ENCODE measurements at places on chromosomes 16 and 17.
A peak's percentile ranks its signal among the peaks of the same experiment; 100 is the strongest.

DNA sequence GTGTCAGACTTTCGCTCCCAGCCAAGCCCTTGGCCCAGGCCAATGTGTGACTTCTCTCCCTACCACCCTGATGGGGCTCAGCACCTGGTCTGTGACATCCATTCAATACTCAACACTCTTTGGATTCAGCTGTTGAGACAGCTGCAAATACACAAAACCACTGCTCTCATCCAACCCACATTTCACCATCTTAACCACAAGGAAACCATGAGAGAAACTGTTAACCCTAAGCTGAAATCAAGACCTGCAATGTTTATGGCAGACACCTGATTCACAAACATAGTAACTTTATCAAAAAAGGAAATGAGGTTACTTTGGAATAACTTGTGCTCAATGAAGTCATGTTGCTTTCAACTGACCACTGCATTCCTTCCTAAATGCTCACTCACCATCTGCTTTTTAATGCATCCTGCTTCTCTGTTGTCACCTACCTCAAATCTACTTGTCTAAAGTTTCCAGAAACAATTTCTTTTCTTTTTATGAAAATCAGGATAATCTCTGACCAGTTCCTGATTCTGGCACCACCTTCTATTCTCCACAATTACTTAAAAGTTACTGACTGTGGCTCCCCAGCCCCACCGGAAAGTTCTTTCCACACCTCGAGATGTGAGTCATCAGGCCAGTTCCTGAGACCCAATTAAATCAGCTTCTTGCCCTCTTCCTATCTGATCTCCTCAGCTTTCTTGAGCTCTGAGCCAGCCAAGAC lies 88.2 kb downstream of the NOG start:
- DNase-seq = peak; percentile 98

- no peak for DNase-seq
Measured at GRCh38 chr16:2848933-2849725, 8.8 kb downstream of the PRSS22 start.

GRCh38 chr16:20868890-20869289 lies 31.3 kb downstream of the DCUN1D3 start:
- peak; percentile 42 for DNase-seq

DNA sequence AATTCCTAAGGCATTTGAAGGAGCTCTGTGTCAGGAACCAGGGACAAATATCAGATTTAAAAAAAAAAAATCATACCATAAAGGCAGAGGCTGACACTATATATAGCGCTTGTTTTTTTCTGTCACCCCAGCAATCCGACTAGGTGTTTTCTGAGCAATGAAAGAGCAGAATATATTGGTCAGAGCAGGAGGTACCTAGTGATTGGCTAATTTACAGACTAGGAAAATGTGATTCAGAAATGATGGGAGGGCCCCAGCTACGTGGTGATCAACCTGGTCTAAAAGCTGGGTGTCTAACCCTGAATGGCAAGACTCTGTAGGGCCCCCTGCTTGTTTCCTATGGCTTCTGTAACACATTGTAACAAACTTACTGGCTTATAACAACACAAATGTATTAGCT lies 195.5 kb upstream of the XYLT1 start:
- DNase-seq = no peak

DNA sequence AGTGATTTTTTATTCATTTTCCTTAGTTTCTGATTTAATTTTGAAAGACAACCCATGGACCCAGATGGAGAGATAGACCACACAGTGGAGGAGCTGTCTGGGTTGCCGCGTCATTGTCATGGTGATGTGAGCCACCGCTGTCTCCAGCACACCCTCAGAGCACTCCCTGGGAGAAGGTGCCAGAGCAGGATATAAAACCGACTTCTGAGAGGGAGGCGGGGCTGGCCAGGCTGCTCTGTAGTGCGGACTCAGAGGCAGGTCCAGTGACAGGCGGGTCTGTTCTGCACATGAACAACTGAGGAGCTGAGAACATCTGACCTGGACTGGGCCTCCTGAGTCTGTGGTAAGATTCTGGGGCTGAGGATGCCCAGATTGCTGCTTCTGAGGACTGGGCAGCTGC lies 216.3 kb upstream of the NLRP1 start:
- DNase-seq = no peak

DNA sequence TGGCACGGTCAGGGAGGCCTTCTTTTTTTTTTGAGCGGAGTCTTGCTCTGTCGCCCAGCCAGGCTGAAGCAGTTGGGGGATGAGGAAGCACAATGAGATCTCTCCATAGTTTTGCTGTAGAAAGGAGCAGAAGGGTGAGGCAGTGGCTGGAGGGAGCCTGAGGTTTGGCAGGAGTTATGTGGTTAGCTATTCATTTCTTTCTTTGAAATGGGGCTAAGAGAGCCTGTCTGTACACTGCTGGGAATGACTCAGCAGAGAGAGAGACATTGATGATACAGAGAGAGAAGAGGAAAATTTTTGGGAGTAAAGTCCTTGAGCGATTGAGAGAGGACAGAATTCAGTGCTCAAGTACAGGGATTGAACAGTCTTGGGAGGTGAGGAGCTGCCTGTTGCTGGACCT lies 22.1 kb downstream of the NOS2 start:
- DNase-seq = peak; percentile 55
